ENCODE measurements at places on chromosomes 7 and 10.

GRCh38 chr7:43229801-43230200 is 117.4 kb downstream of the HECW1 start:
- DNase-seq, result no peak

GRCh38 chr7:5702876-5703571 is 78.4 kb downstream of the RNF216 start:
- DNase-seq, result no peak

DNA sequence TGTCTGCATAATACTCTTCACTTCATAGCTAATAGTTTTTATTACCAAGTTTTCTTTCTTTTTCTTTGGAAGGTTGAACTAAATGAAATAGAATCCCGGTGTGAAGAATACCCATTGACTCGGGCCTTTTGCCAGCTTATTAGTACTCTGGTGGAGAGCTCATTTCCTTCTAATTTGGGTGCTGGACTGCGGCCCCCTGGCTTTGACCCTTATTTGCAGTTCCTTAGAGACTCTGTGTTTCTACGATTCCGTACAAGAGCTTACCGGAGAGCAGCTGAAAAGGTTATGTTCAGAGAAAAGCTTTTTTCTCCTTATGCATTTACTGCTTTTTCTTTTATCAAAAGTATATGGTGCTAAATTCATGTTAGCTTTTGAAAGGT is 40.2 kb downstream of the NUP205 start:
- DNase-seq, result no peak

GRCh38 chr7:140923358-140924006 is 1.2 kb downstream of the BRAF start:
- no peak for DNase-seq

GRCh38 chr10:27801171-27801785 is 55.7 kb upstream of the MKX start:
- no peak for DNase-seq

DNA sequence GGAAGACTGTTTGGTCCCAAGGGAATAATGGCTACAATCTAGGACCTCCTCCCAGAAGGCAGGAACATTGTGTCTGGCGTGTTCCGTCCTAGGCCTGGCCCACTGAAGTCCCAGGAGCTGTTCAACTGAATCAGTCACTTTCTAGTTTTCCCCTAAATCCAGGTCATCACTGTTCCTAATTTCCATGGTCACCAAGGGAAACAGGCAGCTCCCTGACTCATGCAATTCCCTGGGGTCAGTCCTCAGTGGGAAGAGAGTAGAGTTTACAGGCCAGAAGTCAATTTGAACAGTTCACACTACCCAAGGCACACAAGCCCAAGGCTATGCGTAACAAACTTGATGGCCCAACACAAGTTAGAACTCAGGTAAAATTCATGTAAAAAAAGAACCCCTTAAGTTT is 44.0 kb downstream of the CREB3L2 start:
- no peak for DNase-seq

- DNase-seq, result no peak
Measured at GRCh38 chr7:143258831-143259230, 4.4 kb upstream of the GSTK1 start.

DNA sequence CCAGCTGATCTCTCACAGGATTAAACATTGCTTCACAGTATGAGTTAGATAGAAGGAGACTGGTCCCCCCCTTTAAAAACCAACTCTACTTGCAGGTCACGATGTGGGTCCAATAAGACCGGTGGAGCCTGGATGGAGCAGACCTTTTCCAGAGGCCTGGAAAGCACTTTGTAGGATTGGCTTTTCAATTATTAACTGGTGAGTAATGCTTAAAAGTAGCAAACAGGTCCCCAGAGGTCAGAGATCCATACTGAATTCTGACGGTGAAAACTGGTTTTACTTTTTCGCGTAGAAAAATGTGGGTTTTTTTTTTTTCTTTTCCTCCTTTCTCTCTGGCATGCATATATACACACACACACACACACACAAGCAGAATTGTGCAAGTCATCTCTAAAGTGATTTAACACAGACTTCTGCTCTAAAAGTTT is 74.9 kb upstream of the OGDHL start:
- DNase-seq, result no peak

GRCh38 chr7:117011419-117012260 is 58.3 kb downstream of the ST7 start:
- no peak for DNase-seq

- no peak for DNase-seq
Measured at GRCh38 chr7:80833289-80834268, 85.3 kb downstream of the SEMA3C start.

DNA sequence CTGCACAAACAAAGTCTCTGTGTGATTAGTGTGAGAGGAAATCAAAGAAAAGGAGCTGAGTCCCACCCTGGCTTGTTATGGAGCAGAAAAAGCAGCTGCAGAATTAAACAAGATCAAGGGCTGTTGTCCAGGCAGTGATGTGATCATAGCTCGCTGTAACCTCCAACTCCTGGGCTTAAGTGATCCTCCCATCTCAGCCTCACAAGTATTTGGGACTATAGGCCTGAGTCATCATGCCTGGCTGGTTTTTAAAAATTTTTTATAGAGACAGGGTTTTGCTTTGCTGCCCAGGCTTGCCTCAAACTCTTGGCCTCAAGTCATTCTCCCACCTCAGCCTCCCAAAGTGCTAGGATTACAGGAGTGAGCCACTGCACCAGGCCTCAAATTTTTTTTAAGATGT is 88.9 kb downstream of the IPMK start:
- DNase-seq, result no peak

DNA sequence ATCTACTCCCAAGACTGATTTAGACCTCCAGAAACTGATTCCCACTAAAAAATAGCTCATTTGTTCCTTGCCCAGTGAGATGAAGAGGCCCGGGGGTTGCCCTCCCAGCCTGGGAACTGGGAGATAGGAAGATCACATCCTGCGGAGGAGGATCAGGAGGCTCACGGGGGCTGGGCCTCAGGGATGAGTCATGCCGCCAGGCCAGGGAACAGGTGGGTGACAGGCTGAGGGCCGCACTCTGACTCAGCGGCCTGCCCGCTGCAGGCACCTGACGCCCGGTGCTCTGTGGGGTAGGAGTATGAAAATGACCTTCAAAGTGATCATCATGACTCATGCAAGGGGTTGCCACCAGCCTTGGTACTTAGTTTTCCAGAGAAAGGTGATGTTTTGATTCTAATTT is 104.5 kb upstream of the ZPBP start:
- DNase-seq, result no peak

- DNase-seq, result no peak
Measured at GRCh38 chr7:143396182-143396581, 12.5 kb downstream of the EPHA1 start.

DNA sequence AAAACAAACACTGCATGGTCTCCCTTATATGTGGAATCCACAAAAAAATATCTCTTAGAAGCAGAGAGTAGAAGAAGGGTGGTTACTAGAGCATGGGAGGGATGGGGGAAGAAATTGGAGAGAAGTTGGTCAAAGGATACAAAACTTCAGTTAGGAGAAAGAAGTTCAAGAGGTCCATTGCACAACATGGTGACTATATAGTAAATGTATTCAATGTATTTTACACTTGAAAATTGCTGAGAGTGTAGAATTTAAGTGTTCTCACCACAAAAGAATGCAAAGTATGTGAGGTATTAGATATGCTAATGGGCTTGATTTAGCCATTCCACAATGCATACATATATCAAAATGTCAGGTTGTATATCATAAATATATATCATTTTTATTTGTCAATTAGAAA is 232.0 kb upstream of the CELF2 start:
- no peak for DNase-seq

DNA sequence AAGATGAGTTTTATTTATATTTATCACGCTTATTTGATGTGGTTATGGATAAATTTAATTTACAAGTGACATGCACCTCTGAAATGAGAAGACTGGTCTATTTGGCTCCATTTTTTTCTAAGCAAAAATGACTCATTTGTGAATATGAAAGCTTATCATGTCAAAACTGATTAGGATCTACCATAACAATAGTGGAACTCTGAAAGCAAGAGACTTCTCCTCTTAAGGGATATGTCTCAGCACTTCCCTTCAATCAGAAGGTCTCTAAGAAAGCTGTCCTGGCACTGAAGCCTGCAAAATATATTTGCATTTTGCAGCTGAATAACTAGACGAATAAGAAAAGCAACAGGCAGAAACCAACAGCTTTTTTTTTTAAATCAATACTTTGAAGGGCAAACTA is 12.7 kb downstream of the FAS start:
- DNase-seq, result no peak

- DNase-seq, result no peak
Measured at GRCh38 chr10:77664696-77665095, 27.1 kb upstream of the KCNMA1 start.

GRCh38 chr7:118054529-118054928 is 129.4 kb upstream of the LSM8 start:
- DNase-seq, result no peak

DNA sequence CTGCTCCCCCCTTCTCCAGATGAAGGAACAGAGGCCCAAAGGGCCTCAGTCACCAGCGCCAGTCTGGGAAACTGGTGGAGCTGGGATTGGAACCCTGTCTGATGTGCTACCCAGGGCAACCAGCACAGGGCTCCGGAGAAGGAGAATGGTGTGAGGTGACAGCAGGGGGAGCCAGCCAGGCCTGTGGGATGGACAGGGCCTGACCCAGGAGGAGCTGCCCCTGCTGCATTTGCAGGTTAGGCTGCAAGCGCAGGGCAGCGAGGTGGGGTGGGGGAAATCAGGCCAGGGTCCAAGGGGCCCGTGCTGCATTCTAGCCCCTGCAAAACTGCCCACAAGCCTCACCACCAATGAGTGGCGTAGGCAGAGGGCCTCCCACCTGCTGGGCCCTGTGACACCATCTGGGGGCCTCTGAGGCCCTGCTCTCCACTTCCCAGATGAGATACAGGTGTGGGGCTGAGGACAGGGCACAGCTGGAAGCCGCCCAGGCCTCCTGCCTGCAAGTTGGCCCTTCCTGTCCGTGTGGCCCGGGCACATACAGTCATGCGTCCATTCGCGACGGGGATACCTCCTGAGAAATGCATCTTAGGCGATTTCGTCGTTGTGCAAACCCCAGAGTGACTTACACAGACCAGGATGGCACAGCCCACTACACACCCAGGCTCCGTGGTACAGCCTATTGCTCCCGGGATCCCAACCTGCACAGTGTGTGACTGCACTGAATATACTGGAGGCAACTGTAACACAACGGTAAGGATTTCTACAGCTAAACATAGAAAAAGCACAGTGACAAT is 45.3 kb downstream of the RASGEF1A start:
- no peak for DNase-seq

GRCh38 chr7:135368416-135369186 is 135.0 kb downstream of the STRA8 start:
- DNase-seq, result no peak

GRCh38 chr10:12846718-12847117 is 154.8 kb downstream of the CCDC3 start:
- DNase-seq, result no peak

GRCh38 chr7:75045881-75046280 is 27.7 kb downstream of the RCC1L start:
- DNase-seq, result no peak

DNA sequence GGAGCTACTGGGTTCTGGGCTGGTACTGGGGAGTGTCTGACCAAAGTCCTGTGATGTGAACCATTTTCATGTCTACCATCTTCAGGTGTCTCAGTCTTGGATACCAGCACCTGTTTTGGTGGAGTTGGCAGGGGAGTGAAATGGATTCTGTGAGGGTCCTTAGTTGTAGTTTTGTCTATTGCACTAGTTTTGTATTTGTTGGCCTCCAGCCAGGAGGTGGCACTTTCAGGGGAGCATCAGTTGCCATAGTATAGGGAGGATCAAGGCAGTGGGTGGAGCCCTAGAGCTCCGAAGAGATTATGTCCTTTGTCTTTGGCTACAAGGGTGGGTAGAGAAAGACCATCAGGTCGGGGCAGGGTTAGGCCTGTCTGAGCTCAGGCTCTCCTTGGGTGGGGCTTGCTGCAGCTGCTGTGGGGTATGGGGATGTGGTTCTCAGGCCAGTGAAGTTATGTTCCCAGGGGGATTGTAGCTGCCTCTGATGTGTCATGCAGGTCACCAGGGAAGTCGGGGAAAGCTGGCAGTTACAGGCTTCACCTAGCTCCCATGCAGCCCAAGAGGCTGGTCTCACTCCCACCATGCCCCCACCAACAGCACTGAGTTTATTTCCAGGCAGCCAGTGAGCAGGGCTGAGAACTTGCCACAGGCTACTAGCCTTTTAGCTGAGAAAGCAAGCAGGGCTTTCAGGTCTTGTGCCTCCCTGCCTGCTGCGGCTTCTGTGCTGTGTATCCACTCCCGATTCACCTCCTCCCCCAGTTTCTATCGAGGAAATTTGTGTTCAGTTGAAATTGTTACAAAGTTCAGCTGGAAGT is 153.1 kb downstream of the ZNF365 start:
- no peak for DNase-seq

- no peak for DNase-seq
Measured at GRCh38 chr10:10396601-10397000, 621.1 kb upstream of the CELF2 start.

- no peak for DNase-seq
Measured at GRCh38 chr10:87547734-87548311, 43.1 kb downstream of the MINPP1 start.

DNA sequence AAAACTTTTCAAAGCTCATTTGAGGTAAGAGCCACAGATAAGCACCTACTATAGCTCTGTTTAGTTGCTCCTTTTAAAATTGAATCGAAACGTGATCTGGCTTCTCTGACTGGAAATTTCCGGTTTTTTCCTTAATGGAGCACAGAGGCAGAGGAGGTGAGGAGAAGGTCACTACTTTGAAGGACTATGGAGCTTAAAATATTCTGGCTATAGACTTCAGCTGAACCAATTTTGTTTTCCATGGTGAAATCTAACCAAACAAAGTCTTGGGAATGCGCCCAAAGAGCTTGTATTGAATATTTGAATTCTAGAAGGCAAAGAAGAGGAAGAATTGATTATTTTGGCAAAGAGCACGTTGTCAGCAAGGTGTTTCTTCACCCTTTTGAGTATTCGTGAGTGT is 711.1 kb downstream of the SUGCT start:
- no peak for DNase-seq

- DNase-seq, result peak; percentile 86
Measured at GRCh38 chr10:2927958-2928840, 139.1 kb upstream of the PFKP start.

GRCh38 chr10:76124280-76124679 is 692.9 kb downstream of the LRMDA start:
- DNase-seq, result no peak

GRCh38 chr10:79361726-79362397 is 14.6 kb downstream of the PPIF start:
- DNase-seq, result no peak
